ENCODE measurements at places on chromosomes 7 and 10. TPM values are rescaled to one million over a fixed set of nuclear protein-coding genes. Genes with fewer than 3 reads are reported as not detected.
A peak's percentile ranks its signal among the peaks of the same experiment; 100 is the strongest.

Gene ASCC1
- total RNA-seq: 29.0 TPM

Gene SEMA4G
- 1.7 TPM for total RNA-seq

Gene CADPS2
- total RNA-seq: 22.0 TPM

Gene TBX20
- not detected for total RNA-seq

Gene SPACDR
- not detected for total RNA-seq

DNA sequence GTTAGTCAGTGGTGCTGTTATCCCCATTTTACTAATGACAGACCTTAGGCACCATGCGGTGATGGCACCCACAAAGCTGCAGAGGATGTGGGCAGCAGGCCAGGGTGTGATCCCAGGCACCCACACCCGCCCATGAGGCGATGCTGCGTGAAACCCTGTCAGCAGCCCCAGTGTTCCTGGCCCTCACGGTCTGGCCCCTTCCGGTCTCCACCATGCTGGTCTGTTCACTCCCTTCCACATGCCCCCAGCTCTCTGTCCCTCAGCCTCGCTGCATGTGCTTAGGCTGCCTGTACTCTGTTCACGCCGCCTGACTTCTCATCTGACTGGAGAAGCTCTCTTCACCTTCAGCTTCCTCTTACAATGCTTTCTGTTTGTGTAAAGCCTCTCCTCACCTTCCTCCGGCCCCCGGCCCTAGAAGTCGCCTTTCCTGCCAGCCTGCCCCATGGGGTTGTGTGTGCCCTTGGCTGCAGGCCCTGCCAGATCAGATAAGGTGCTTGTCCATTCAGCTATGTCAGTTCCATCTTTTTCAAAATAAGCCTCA lies 17.6 kb upstream of the ORAI2 start:
- no peak for DNase-seq

DNA sequence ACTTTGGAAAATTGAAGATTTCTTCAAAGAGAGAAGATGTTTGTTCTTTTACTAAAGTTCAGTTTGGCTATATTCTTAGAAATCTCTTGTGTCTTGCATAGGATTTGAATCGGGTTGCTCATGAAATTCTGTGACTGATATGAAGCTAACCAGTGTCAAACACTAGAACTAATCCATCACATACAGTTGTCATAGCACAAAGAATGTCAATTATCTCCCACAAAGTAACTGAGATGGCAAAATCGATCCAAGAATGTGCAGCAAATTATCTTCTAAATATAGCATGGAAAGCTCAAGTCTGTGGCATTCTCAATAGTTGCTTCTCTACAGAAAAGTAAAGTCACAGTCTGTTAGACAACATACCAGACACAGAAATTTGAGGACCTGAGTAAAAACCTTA lies 768.1 kb upstream of the LRRN3 start:
- peak; percentile 27 for DNase-seq

GRCh38 chr10:71580415-71580814 lies 139.2 kb downstream of the C10orf105 start:
- no peak for DNase-seq

GRCh38 chr7:117065571-117066150 lies 112.4 kb downstream of the ST7 start:
- DNase-seq: no peak

GRCh38 chr7:17109020-17109419 lies 189.4 kb upstream of the AHR start:
- DNase-seq: no peak

DNA sequence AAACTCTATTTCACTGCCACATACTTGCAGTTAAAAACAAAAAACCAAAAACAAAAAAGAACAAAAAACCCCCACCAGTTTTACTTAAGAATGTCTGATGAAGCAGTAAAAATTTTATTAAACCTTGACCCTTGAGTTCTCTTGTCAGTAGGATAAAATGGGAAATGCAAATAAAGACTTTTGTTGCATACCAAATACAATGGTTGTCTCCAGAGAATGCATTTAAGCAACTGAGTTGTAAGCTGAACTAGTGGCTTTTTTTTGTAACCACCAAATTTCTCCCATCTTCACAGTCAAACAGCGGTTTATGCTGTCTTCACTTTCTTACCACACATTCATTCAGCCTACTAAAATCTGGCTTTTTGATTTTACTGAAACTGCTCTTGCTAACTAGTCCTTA lies 3.1 kb downstream of the SYPL1 start:
- no peak for DNase-seq

- DNase-seq: peak; percentile 19
These were observed 5.4 kb downstream of the TBATA start for GRCh38 chr10:70779511-70780369.

GRCh38 chr7:134548877-134549276 lies at the start of gene AKR1B15:
AKR1B15 (plus strand) TSS chr7:134549110; CDS start chr7:134564620, 15,510 bp downstream.
- DNase-seq: no peak

- DNase-seq: no peak
These were observed 54.2 kb upstream of the FHIP2A start for GRCh38 chr10:114767101-114767985.

DNA sequence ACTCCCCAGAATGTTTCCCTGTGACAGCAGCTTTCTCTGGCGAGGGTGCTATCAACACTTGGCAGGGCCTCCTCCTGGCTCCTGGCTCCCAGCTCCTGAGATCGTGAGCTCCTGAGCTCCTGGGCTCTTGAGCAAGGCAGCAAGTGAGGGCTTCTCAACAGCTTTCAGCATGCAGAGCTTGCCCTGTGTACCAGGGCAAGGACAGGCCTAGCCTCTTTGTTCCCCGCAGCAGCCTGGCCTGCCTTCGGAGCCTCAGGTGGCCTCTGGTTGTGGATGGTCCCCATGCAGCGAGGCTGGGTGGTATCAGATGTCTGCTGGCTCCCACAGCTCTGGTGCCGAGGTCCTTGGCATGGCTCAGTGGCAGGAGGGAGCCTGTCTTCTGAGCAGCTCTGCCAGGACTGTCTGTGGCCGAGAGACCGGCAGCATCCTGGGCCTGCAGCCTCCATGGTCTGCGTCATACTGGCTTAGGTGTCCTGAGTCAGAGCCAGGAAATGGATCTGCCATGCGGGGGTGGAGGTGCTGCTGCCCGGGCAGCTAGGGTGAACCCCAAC lies 44.2 kb downstream of the ZMIZ1 start:
- DNase-seq: peak; percentile 59

GRCh38 chr7:35263396-35263795 lies 9.5 kb upstream of the TBX20 start:
- no peak for DNase-seq

DNA sequence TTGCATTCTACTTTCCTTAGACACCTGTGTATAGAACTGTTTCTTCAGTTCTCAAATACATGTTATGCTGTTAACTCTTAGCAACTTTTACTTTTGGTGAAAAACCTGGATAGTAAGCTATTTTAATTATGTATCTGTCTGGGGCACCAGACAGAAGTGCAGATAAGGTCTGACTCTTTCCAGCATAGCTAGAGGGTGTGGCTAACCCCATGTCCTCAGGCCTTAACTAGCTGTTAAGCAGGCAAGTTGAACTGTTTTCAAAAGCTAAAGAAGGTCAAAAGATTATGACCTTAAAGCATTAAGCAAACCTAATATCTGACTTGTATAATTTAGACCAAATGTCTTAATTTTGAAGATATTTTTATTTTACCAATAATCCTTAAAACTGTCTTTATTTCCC lies 45.1 kb upstream of the INHBA start:
- DNase-seq: no peak

DNA sequence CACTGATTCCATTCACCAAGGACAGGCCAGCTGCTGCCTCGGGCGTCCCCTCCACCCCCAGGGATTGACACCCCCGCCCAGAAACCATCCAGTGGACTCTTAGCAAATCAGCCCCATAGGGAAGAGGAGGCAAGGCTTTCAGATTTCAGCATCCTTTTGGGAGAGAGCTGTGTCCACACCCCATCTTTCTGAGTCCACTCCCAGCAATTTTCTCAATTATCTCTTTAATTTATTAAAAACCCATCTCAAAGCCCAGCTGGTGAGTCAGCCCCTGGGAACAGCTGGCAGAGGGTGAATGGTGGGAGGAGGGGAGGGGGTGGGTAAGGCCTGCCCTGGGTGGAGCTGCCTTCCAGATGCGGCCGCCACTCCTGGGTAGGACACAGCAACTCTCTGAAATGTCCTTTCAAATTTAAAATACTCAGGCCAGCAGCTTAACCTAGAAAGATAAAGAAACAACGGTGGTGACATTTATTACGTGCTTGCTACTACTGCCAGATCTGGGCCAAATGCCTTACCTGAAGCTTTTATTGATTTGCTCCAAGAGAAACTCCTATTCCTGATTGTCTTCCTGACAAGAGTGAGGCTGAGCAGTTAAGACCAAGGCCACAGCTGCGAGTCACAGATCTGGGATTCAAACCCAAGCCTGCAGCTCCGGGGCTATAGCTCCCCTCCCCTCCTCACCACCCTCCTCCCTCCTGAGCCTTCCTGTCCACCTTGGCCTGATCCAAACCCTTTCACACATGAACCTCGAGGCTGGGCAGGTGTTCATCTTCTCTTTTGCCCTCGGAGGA lies 120.4 kb downstream of the RGS10 start:
- peak; percentile 90 for DNase-seq

GRCh38 chr10:36202881-36203280 lies 560.8 kb upstream of the FZD8 start:
- no peak for DNase-seq

DNA sequence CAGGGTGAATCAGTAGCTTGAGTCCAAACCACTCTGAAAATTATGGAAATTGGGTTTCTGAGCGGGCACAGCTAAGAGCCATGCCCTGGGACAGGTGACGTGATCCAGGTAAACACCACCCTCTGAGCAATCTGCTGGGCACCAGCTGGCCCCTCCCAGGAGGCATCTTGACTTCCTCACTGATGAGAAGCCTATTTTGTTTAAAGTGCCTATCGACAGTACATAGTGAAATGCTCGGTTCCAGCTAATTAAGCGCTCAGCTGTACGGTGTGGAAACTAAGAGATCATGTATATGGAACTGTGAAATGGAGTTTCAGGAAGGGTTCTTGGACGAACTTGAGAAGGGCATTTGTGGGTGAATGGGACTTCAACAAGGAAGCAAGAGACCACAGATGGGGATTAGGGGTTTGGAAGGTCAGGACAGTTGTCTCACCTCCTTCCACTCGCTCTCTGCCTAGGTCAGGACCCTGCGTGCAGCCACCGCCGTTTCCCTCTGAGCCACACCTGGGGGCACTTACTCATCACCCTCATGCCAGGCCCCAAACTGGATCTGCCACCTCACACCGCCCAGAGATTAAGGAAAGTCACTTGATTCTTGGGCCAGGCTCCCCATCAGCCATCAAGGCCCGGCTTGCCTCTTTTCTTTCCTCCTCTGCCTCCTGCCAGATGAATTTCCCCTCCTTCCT lies 3.2 kb downstream of the ITPRIP start:
- no peak for DNase-seq
